ENCODE measurements at places on chromosomes 7 and 10. TPM values are rescaled to one million over a fixed set of nuclear protein-coding genes. Genes with fewer than 3 reads are reported as not detected.

FOXI2 gene
- total RNA-seq: not detected

AGAP9 gene
- total RNA-seq: 2.5 TPM

ZDHHC6 gene
- 17.4 TPM for total RNA-seq

PDE6C gene
- not detected for total RNA-seq

ACSM6 gene
- not detected for total RNA-seq

FOXP2 gene
- 1.7 TPM for total RNA-seq

EPHB4 gene
- 36.4 TPM for total RNA-seq

TMEM213 gene
- total RNA-seq: not detected

DDC gene
- total RNA-seq: not detected

- H3K36me3 ChIP-seq: no peaks in the 10 kb centered on the region
- H3K27ac ChIP-seq: no peak overlapping the region
- no peaks in the 10 kb centered on the region for H3K27me3 ChIP-seq
- H3K4me3 ChIP-seq: no peak overlapping the region
Measured at GRCh38 chr7:150842018-150842417, 10.3 kb upstream of the AOC1 start.

- DNase-seq: no peak
- H3K4me3 ChIP-seq: no peak overlapping the region
Measured at GRCh38 chr7:142362349-142362748, 104.5 kb upstream of the PRSS58 start.

DNA sequence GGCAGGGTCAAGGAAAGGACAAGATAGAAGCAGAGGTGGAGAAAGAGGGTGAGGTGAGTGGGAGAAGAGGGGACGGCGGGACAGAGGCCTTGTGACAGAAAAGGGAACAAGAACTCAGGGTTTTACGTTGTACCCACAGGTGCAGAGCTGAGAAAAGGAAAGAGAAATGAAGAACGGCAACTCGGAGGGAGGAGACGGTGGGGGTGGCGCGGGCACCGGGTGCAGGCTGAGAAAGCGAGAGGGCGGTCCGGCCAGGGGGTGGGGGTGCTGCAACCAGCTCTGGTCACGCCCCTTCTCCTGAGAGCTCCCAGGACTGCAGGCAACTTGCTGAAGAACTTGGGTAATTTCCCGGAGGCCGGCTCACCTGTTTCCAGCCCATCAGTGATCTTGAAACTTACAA lies 65.3 kb downstream of the CARD11 start:
- peaks cover 4% of the 10 kb centered on the region for H3K27me3 ChIP-seq
- no peak for DNase-seq
- H3K27ac ChIP-seq: no peak overlapping the region
- no peaks in the 10 kb centered on the region for H3K36me3 ChIP-seq
- H3K4me1 ChIP-seq: no peaks in the 10 kb centered on the region

DNA sequence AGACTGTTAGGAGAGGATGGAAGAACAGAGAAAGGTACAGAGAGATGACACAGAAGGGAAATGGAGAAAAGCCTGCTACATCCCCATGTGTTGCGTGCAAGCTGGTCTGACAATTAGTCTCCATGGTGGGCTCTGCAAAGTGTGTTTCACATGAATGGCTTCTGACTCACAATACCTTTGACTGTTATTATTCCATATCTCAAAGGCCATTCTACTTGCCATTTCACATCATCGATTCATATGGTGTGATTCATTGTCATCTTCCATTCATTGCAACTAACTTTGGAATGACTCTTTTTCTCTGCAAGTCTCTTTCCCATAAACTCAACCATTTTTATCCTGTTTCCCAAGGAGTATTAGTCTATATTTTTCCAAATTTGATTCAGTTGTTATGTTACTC lies 208.9 kb upstream of the INHBA start:
- H3K36me3 ChIP-seq: no peaks in the 10 kb centered on the region
- H3K4me1 ChIP-seq: peaks cover 15% of the 10 kb centered on the region
- H3K27ac ChIP-seq: peak overlapping the region; percentile 89

DNA sequence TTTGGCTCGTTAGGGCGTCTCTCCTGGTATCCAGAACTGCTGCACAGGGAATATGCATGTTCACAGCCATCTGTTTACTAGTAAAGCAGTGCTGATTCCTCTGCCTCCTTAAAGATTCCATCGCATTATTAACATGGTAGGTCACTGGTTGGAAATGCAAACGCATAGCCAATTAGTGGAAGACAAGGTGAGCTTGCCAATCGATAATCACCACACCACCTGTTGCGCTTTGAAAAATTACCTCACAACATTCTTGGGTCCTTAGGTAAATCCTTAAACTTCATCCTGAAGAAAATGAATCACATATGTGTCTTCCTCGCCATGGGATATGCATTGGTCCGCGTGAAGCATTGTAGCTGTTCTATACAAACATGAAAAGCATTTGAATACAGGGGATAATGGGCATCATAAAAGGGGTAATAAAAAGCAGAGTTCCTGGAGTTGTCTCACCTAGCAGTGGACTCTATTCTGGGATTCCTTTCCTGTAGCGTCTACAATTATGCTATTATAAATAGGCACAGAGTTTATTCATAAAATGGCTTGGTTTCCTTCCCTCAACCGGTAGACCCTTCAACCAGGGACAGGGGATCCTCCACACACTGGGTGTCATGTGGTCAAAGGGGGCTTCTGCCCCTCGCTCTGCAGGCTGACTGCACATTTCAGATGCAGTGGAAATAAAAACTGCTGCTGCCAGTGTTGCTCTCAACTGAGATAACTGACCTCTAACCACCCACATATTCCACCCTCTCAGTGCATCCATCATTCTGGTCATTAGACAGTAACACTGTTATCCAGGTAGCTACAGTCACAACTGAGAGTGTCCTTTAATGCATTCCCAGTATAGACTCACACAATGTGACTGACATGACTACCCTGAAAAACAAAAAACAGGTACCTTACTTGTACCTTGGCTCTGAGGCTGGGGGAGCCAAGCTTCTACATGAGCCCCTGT lies 389.2 kb upstream of the NFE2L3 start:
- H3K27ac ChIP-seq: no peak overlapping the region
- DNase-seq: no peak
- H3K27me3 ChIP-seq: no peaks in the 10 kb centered on the region
- H3K4me3 ChIP-seq: no peak overlapping the region
- no peaks in the 10 kb centered on the region for H3K4me1 ChIP-seq

- no peak overlapping the region for H3K4me3 ChIP-seq
- no peaks in the 10 kb centered on the region for H3K27me3 ChIP-seq
- H3K36me3 ChIP-seq: no peaks in the 10 kb centered on the region
- H3K27ac ChIP-seq: peak overlapping the region; percentile 96
Measured at GRCh38 chr10:90930971-90931871, 10.3 kb upstream of the ANKRD1 start.

GRCh38 chr10:132411561-132412253 lies 14.7 kb downstream of the PWWP2B start:
- H3K36me3 ChIP-seq: peaks cover 2% of the 10 kb centered on the region
- H3K4me1 ChIP-seq: peaks cover 6% of the 10 kb centered on the region
- DNase-seq: peak; percentile 20
- no peaks in the 10 kb centered on the region for H3K27me3 ChIP-seq
- no peak overlapping the region for H3K27ac ChIP-seq

GRCh38 chr7:50119815-50120637 lies 27.0 kb upstream of the ZPBP start:
- no peak overlapping the region for H3K4me3 ChIP-seq
- H3K27me3 ChIP-seq: no peaks in the 10 kb centered on the region
- DNase-seq: no peak
- no peaks in the 10 kb centered on the region for H3K36me3 ChIP-seq

- H3K36me3 ChIP-seq: no peaks in the 10 kb centered on the region
- H3K4me1 ChIP-seq: no peaks in the 10 kb centered on the region
- no peaks in the 10 kb centered on the region for H3K27me3 ChIP-seq
- no peak overlapping the region for H3K27ac ChIP-seq
Measured at GRCh38 chr7:94658826-94659225, 2.9 kb upstream of the SGCE start.

- H3K4me3 ChIP-seq: no peak overlapping the region
- H3K27me3 ChIP-seq: no peaks in the 10 kb centered on the region
- H3K4me1 ChIP-seq: no peaks in the 10 kb centered on the region
- H3K27ac ChIP-seq: no peak overlapping the region
- no peaks in the 10 kb centered on the region for H3K36me3 ChIP-seq
Measured at GRCh38 chr10:17190602-17191001, 10.9 kb downstream of the TRDMT1 start.

DNA sequence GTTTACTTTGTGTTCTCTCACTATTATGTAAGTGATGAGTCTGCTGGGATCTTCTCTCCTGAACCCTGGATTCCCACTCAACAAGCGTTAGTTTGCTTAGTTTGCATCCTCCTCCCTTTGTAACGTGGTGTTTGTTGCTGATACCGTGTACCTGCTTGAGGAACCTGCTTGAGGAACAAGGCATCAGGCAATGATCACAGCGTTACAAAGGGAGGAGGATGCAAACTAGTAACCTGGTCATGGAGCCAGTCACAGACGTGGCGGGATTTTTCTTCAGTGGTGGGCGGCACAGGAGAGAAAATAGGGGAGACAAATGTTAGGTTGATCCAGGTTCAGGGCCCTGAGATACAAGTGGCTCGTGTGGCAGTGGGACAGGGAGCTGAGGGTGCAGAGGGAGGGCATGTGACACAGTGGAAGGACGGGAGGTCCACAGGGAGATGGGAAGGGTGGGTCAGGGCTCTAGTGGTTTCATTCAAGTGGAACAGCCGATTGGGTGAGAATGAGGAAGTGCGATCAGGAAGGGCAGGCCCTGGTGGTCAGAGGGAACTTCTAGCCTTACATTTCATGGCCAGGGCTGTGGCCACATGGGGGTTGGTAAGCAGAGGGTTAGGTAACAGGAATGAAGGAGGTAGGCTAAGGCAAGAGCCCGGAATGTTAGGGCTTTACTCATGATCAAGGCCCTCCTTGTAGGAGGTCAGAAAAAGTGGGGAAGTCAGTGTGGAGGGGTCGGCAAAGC lies 38.0 kb downstream of the SNX10 start:
- no peaks in the 10 kb centered on the region for H3K4me1 ChIP-seq
- no peaks in the 10 kb centered on the region for H3K27me3 ChIP-seq
- no peak for DNase-seq
- H3K36me3 ChIP-seq: no peaks in the 10 kb centered on the region

- no peak for DNase-seq
- peaks cover 2% of the 10 kb centered on the region for H3K4me1 ChIP-seq
- no peak overlapping the region for H3K27ac ChIP-seq
Measured at GRCh38 chr10:44370731-44371248, 14.1 kb downstream of the CXCL12 start.

GRCh38 chr10:8049045-8049864 lies 5.2 kb upstream of the GATA3 start:
- H3K4me1 ChIP-seq: peaks cover 1% of the 10 kb centered on the region
- DNase-seq: no peak
- H3K36me3 ChIP-seq: no peaks in the 10 kb centered on the region
- H3K27ac ChIP-seq: no peak overlapping the region

DNA sequence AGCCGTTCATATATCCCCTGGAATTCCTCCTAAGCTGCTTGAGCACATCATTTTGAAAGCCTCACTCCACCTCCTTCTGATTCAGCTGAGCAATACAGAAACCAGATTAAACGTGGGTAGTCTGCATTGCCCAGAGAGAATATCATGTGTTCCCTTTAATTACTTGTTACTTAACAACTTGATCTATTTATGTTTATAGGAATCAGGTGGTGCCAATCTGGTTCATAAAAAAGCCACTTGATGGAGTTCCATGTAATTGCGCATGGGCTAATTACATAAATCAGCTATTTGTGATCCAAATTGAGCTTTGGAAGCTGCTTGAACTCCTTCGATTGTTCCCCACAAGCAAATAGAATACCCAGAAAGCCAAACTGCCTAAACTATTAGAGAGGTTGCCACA lies 114.7 kb upstream of the ADCY1 start:
- no peaks in the 10 kb centered on the region for H3K4me1 ChIP-seq
- DNase-seq: no peak
- H3K36me3 ChIP-seq: no peaks in the 10 kb centered on the region
- peaks cover 3% of the 10 kb centered on the region for H3K27me3 ChIP-seq

- no peaks in the 10 kb centered on the region for H3K36me3 ChIP-seq
- H3K27me3 ChIP-seq: no peaks in the 10 kb centered on the region
- no peak for DNase-seq
- H3K27ac ChIP-seq: no peak overlapping the region
- no peak overlapping the region for H3K4me3 ChIP-seq
Measured at GRCh38 chr7:25361863-25362262, 133.6 kb upstream of the NPVF start.

- no peaks in the 10 kb centered on the region for H3K27me3 ChIP-seq
- no peaks in the 10 kb centered on the region for H3K4me1 ChIP-seq
- no peaks in the 10 kb centered on the region for H3K36me3 ChIP-seq
- H3K27ac ChIP-seq: no peak overlapping the region
- no peak overlapping the region for H3K4me3 ChIP-seq
Measured at GRCh38 chr10:117421985-117422384, 46.7 kb upstream of the PDZD8 start.

GRCh38 chr10:21230219-21230618 lies 295.3 kb downstream of the SKIDA1 start:
- H3K4me3 ChIP-seq: no peak overlapping the region
- H3K27ac ChIP-seq: no peak overlapping the region
- no peaks in the 10 kb centered on the region for H3K27me3 ChIP-seq

DNA sequence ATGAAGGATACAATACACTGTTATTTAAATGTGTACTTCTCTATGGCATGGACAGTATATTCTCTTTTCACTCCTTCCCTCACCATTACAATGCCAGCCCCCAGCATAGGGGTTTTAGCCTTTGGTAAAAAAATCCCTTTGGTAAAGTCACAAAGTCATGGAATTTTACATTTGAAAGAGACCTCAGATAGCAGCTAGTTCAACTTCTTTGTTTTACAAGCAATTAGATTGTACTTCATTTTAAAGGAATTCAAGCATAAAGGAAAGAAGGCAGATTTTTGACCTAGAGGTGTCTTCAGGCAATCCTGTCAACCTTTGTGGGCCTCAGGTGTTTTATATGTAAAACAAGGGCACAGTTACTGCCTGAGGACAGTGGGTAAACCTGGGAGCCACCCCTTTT lies 1188.4 kb upstream of the AUTS2 start:
- no peak overlapping the region for H3K27ac ChIP-seq
- H3K36me3 ChIP-seq: no peaks in the 10 kb centered on the region
- H3K4me3 ChIP-seq: no peak overlapping the region

GRCh38 chr7:17486835-17487234 lies 188.4 kb downstream of the AHR start:
- H3K36me3 ChIP-seq: no peaks in the 10 kb centered on the region
- H3K27me3 ChIP-seq: no peaks in the 10 kb centered on the region
- H3K27ac ChIP-seq: no peak overlapping the region
- no peak for DNase-seq

GRCh38 chr10:48400129-48400849 lies 93.8 kb downstream of the MAPK8 start:
- peak; percentile 64 for DNase-seq
- no peaks in the 10 kb centered on the region for H3K36me3 ChIP-seq
- no peak overlapping the region for H3K4me3 ChIP-seq
- peak overlapping the region; percentile 72 for H3K27ac ChIP-seq

- H3K4me1 ChIP-seq: no peaks in the 10 kb centered on the region
- H3K27ac ChIP-seq: no peak overlapping the region
- DNase-seq: no peak
- peaks cover 8% of the 10 kb centered on the region for H3K27me3 ChIP-seq
- H3K36me3 ChIP-seq: no peaks in the 10 kb centered on the region
- no peak overlapping the region for H3K4me3 ChIP-seq
Measured at GRCh38 chr7:31073326-31074119, 21.4 kb downstream of the ADCYAP1R1 start.

GRCh38 chr10:36057180-36057579 lies 415.1 kb upstream of the FZD8 start:
- H3K27me3 ChIP-seq: no peaks in the 10 kb centered on the region
- peak; percentile 45 for DNase-seq
- H3K36me3 ChIP-seq: no peaks in the 10 kb centered on the region
- H3K4me3 ChIP-seq: no peak overlapping the region

- no peak overlapping the region for H3K4me3 ChIP-seq
- peak; percentile 81 for DNase-seq
- no peaks in the 10 kb centered on the region for H3K27me3 ChIP-seq
- peaks cover 3% of the 10 kb centered on the region for H3K4me1 ChIP-seq
Measured at GRCh38 chr7:111364413-111364812, 197.9 kb downstream of the IMMP2L start.

Data from IMR-90 (cell line).